ENCODE measurements at places on chromosomes 3 and 15.

- DNase-seq = no peak
Measured at GRCh38 chr3:36689560-36689959, 74.8 kb downstream of the DCLK3 start.

DNA sequence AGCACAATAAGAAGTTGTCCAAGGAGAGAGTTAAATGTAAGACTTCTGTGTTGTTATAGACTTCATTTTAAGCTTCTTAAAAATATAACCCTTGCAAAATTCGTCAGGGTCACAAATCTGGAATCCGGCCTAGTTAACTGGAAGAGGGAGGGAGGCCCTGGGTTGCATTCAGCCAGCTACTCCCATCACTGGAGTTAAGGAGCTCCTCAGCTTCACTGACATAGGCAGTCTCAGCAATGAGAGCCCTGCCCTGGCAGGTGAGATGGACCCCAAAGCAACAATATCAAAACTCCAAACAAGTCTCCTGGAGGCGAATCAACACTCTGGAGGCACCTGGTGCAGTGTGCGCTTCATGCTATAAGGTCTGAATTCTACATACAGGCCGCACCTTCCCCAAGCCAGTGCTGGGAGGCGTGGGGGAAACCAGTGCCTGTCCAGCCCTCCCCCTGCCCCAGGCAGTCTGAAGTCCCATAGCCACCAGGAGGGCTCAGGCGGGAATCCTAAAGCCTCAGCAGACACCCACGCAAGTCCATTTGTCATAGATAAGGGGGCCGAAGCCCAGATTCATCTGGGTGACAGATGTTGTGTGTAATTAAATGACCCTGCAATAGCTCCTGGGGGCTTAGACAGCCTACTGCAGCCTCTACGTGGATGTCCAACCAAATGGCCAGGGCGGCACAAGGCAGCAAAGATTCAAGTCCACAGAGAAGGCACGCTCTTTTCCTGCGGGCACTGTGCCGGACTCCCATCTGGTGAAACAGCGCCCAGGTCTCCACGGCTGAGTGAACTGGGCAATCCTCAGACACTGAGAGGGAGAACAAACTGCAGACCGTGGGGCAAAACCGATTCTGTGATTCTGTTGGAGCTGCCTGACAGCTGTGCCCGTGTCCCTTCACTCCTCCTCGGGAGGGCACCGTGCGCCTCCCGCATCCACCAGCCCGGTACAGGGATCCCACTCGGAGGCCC, 64.9 kb downstream of the ATP10A start:
- DNase-seq = no peak

- DNase-seq = no peak
Measured at GRCh38 chr3:98972155-98972554, 70.7 kb upstream of the DCBLD2 start.

DNA sequence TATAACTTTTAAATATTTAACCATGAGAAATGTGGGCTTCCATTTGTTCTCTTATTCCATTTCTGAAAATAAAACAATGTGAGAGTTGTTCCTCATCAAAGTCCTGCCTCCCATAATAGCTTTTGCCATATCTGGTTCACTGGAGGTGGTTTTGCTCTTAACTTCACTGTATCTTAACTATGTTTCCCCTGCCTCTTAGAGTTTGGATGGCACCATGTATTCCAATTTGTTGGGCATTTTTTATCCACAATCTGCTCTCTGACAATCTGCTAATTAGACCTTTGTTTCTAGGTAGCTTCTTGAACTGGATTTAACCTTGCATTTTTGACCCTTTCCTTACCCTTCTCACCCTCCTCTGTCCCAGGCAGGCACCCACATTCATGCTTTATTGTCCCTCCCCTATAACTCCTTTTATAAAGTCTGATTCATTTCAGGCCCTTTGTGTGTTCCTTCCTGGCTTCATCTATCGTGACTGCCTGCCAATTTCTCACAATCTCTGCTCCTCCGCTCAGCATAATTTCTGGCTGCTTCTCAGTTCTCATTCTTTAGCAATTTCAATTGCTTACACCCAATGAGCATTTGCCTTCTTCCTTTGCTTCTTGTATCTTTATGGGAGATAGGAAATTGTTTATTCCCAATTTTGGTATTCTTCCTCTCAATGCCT, 144.2 kb upstream of the ARHGEF26 start:
- no peak for DNase-seq

- DNase-seq = no peak
Measured at GRCh38 chr3:51386159-51386851, 1.2 kb downstream of the MANF start.

DNA sequence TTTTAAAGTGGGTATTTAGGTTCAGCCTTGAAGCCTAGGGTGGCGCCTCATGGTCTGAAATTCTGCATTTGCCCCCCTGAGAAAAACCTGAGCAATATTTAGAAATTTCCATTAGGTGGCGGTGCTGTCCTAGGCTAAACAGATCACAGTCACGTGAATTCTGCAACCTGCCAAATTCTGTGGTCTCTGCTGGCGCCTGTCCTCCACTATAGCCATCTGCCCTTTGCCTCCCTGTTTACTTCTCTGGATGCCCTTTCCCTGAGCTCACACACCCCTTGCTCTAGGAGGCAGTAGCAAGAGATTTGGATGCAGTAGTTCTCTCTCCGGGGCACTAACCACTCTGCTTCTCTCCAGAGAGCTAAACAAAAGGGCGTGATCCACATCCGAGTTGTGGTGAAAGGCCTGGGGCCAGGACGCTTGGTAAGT, 9.1 kb downstream of the MRPS11 start:
- DNase-seq = peak; percentile 22

DNA sequence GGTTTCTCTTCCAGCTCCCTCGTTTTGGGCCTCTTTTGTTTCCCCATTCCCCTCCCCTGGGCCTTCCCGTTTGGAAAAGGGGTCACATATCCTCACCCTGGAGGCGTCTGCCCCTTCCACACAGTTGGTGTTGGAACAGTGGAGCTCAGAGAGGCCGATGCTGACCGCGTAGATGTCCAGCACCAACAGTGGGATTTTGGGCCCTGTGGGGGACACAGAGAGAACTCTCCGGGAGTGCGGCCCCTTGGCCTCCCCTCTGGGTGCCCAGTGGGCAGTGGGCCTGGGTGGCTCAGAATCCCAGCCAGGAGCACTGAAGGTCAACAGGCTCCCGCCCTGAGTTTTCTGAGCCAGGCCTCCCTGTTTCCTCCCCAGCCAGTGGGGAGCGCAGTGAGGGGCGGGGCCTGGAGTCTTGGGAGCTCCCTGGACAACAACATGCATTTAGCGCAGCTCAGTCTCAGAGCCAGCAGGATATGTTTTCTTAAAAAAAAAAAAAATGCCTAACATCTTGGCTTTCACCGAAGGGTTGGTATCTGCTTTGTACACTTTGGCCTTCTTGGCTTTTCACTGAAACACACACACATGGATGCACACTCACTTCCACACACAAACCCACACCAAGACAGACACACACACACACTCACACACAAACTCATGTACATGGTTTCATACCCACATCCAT, 670 bp upstream of the ISLR start:
- DNase-seq = no peak

DNA sequence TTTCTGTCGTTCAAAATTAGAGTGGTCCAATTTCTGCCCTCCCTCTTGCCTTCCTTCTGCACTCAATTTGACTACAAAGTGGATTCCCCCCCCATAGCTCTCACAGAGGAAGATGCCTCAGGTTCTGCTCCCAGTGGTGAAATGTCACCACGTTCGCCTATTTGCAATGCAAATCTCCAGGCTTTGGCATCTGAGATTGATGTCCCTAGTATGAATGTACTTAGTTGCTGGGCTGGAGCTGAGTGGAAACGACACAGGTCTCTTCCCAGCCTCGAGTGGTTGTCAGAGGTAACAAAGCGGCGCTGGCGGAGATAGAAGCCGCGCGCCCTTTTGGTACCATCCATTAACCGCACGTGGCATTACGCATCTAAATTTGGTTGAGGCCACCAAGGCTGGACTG, 860.1 kb downstream of the MCTP2 start:
- no peak for DNase-seq

- no peak for DNase-seq
Measured at GRCh38 chr3:9582332-9582731, 28.7 kb upstream of the LHFPL4 start.

GRCh38 chr3:120497336-120497735, 46.5 kb upstream of the FSTL1 start:
- no peak for DNase-seq

- no peak for DNase-seq
Measured at GRCh38 chr3:52733256-52733891, 27.5 kb downstream of the SPCS1 start.

GRCh38 chr15:68668926-68669600, 90.3 kb downstream of the CORO2B start:
- no peak for DNase-seq

DNA sequence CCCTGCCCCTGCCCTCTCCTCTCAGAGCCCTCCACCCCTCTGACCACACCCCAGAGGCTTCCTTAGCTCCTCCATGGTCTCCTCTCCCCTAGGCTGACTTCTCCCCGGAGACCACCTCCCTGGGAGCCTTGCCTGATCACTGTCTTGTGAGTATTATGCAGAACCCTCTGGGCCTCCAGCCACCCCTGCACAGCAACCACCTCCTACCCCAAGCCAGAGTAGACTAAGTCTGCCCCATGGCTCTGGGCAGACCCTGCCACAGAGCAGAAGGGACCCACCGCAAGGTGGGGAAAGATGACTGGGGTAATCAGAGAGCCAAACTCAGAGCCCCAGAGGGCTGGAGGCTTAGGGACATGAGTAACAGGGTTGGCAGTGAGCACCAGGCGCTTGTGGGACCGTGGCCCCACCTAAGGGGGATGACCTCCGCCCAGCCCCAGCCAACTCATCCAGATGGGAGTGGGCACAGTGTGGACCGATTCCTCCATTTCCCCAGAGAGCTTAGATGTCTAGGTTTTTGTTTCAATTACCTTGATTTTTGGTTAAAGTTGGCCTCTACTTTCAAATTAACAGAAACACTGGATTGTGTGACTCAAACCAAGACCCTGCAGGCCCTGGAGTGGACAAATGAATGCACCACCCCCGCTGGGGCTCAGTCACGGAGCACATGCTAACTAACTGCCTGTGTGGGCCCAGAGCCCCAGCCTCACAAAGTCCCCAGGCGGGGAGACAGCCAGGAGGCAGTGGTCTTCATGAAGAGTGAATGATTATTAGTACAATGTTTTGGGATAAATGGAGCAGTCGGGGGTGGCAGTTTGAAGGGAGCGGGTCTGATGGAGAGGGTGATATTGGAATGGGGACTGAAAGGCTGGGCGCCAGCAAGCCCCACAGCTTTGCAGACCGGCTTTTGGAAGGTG, 119.4 kb upstream of the PRR20G start:
- DNase-seq = no peak

GRCh38 chr15:100517846-100518245, 10.9 kb downstream of the CERS3 start:
- DNase-seq = no peak

- no peak for DNase-seq
Measured at GRCh38 chr3:169305460-169305859, 358.1 kb downstream of the MECOM start.

- DNase-seq = no peak
Measured at GRCh38 chr15:89383365-89384175, 48.9 kb upstream of the POLG start.

DNA sequence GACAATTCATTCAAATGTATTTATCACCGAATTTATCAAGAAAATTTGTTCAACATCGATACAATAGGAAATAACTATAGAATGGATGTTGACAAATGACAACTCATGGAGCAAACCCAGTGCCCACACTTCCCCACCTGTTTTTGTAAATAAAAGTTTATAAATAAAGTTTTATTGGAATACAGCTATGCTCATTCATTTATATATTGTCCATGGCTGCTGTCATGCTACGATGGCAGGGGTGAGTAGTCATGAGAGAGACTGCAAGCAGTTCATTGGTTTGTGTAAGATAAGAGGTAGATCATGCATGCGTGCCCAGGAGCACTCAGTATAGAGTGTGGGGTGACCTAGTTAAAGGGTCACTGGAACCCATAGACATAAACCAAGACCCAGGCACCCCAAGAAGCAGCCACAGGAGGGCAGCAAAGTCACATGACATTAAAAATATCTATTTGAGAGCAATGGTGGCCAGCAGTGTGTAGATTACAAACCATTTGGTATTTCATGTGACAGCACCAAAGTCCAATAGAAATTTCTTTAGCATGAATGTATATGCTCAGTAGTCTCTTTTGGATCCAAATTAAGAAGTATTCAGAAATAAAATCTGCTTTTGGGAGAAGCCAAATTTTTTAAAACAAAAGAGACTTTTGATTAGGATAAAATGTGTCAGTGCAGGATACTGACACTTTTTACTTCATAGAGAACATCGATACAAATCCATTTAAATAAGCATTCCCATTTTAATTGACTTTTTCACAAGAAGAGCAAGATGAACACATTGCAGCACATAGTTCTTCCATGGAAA, 794.8 kb downstream of the MCTP2 start:
- peak; percentile 16 for DNase-seq

DNA sequence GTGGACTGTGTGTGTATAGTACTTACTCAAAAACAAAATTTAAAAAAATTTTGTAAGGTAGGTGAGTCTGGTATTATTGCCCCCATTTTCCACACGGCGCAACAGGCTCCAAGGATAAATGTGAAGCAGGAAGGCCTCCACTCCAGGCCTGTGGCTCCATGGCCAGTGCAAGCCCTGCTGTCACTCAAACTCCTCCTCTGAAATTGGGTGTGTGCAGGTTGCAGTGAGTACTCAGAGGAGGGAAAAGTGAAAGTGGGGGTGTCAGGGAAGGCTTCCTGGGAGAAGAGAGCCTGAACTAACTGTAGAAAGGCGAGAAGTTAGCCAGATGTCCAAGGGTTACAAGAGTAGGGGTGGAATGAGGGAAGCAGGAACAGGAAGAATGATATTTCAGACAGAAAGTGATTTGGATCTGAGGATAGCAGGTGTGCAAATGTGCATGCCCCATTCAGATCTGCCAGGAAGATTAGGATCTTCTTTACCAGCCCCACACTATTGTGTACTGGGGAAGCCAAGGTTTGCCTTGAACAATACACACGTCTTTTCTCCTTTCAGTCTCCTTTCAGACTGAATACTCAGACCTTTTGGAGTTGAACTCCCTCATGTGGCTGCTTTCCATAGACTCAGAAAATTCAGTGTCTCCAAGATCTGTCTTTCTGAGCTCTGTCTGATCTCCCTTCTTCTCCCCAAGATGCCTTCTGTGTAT, 48.7 kb upstream of the RYK start:
- DNase-seq = peak; percentile 5

GRCh38 chr15:33357845-33358244, 47.1 kb downstream of the RYR3 start:
- no peak for DNase-seq

GRCh38 chr3:116394365-116394764, 50.9 kb downstream of the LSAMP start:
- no peak for DNase-seq

All from Jurkat, Clone E6-1 (cell line).